ENCODE measurements at places on chromosomes 6 and 20.
A peak's percentile ranks its signal among the peaks of the same experiment; 100 is the strongest.

DNA sequence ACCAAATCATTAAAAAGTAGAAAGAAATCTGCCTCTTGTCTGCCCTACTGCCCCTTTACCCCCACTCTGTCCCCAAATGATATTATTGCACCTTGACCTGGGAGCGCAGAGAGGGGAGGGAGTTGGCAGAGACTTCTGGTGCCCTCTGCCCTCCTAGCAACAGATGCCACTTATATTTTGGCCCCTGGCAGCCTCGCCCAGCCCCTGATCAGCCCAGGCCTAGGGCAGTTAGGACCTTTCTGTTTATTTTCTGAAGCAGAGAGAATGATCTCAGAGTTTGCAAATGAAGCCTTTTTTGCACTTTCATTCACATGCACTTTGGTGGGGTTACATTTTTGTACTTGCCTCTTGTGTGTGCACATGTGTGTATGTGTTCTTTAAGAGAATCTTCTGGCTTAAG is 8.4 kb upstream of the SGK2 start:
- DNase-seq, result no peak

- no peak for DNase-seq
Measured at GRCh38 chr6:30743099-30744053, 889 bp upstream of the FLOT1 start.

- no peak for DNase-seq
Measured at GRCh38 chr6:138944412-138944811, 43.6 kb downstream of the REPS1 start.

DNA sequence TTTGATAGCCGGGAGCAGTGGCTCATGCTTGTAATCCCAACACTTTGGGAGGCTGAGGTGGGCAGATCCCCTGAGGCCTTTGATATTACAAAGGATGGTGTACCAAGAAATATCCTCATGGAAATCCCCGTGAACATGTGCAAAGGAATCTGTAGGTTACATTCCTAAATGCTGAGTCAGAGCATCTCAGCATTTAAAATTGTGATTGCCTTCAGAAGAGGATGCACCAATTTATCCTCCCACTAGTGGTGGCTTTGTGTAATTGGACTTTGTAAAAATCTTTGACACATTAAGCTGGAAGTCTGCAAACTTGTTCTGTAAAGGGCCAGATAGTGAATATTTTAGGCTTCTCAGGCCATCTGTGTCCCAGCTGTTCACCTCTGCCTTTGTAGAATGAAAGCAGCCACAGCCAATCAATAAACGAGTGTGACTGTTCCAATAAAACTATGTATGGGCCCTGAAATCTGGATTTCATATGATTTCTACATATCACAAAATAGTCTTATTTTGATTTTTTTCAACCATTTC is 11.8 kb downstream of the TMEM14B start:
- no peak for DNase-seq

GRCh38 chr6:147651249-147652063 is 143.0 kb downstream of the SAMD5 start:
- DNase-seq, result no peak

- DNase-seq, result no peak
Measured at GRCh38 chr6:47698342-47698787, at the start of gene ADGRF4. Gene ADGRF4, plus strand, starts transcription at chr6:47698580. Its CDS starts 8,666 bp downstream, at chr6:47707246.

DNA sequence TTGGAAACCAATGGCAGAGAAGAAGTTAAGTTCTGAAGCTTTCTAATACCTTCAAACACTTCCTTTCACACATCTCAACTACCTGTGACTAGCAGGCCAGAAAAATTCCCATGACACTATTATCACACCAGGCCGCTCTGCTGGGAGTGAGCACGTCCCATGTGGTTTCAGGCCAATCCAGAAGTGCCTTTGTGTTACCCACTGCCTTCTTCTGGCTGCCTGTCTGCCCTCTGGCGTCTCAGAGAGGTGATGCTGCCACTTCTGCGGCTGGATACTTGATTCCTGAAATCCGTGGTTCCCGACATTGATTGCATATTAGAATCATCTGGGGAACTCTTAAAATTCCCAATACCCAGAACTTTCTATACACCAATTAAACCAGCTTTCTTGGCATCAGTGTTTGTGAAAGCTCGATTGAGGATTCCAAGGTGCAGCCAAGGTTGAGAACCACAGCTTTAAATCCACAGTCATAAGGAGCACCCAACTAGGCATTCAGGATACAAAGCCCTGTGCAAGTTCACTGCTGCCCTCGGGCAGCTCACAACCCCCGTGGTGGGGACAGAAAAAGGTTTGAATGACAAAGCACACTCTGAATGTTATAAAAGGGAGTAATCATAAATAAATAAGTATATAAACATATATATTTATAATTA is 65.6 kb downstream of the STMND1 start:
- DNase-seq, result no peak

- no peak for DNase-seq
Measured at GRCh38 chr6:69933239-69933638, 66.9 kb downstream of the COL19A1 start.

GRCh38 chr6:77397561-77397960 is 65.7 kb downstream of the HTR1B start:
- DNase-seq, result no peak

DNA sequence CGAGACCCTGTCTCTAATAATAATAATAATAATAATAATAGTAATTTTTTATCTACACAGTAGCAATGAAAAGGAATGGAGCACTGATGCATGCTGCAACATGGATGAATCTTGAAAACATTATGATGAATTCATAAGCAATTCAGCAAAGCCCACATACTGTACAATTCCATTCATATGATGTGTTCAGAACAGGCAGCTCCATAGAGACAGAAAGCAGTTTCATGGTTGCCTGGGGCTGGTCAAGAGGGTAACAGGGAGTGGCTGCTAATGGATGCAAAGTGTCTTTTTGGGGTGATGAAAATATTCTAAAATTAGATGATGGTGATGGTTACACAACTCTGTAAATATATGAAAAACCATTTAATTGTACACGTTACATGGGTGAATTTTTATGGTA is 43.6 kb downstream of the SLC24A3 start:
- DNase-seq, result no peak

- DNase-seq, result peak; percentile 85
Measured at GRCh38 chr6:33410711-33411631, at the start of gene PHF1. Gene PHF1, plus strand, starts transcription at chr6:33411014. Its CDS starts 1,250 bp downstream, at chr6:33412264.

DNA sequence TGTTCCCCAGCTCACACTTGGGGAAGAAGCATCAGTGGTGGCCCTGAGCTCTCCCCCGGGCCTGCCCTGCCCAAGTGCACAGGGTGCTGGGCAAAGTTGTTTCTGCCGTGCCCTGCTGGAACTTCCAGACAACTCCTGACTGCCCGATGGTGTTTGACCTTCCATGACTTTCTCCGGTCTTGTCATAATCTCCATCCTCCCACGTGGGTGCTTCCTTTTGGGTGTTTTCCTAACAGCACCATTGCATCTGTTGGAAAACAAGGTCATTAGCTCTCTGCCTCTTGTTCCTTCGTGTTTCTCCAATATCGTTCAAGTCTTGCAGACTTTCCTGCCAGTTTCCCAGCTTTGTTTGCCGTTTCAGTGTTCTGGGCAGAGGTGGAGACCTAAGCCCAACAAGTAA is 68.7 kb upstream of the TIAM2 start:
- DNase-seq, result no peak

DNA sequence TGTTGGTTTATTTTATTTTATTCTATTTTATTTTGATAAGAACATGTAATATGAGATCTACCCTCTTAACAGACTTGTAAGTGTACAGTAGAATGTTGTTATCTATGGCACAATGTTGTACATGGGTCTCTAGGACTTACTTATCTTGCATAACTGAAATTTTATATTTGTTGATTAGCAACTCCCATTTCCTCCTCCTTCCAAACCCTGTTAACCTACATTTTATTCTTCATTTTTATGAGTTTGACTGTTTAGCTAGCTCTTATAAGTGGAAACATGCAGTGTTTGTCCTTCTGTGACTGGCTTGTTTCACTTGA is 37.9 kb upstream of the BCAS1 start:
- DNase-seq, result no peak

- DNase-seq, result no peak
Measured at GRCh38 chr6:109093732-109094415, 772 bp downstream of the SESN1 start.

GRCh38 chr6:166419286-166419685 is 36.5 kb upstream of the MPC1 start:
- DNase-seq, result peak; percentile 57

GRCh38 chr20:7195704-7196103 is 428.2 kb downstream of the BMP2 start:
- no peak for DNase-seq

GRCh38 chr6:54291738-54292137 is 16.5 kb upstream of the TINAG start:
- DNase-seq, result no peak

GRCh38 chr20:62732031-62732760 is 23.6 kb downstream of the NTSR1 start:
- DNase-seq, result no peak

DNA sequence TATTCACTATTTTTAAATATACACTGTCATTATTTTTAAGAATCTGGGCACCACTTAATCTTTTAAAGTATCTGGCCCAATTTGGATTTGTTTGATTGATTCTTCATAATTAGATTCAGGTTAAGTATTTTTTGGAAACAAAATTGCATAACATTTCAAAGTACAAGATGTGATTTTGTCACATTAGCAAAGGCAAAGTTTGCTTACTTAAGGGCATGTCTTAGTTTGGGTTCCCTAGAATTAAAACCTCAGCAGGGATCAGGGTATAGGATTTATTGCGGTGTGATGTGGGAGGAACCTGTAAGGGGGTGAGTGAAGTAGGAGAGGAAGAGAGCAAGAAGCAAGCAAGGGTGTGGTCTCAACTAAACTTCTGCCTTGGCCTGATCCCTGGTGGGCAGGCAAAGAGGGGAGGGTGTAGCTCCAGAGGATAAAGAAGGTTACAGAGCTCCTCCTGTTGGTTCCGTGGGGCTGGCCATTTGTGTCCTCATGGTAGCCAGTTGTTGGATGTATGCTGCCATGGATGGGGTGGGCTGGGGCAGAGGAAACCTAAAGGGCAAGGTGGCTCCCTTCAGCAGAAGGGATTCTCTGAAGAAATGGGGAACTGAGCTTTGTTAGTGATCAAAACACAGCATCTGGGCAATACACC is 668.7 kb upstream of the SLC35B3 start:
- no peak for DNase-seq

GRCh38 chr6:43075670-43076463 is at the start of gene PTK7:
Gene PTK7, plus strand, starts transcription at chr6:43076314. Its CDS starts 175 bp downstream, at chr6:43076489.
- DNase-seq, result no peak

GRCh38 chr20:54228841-54229240 is 21.0 kb downstream of the PFDN4 start:
- DNase-seq, result no peak
